Thoracic aorta (tissue), 2 donors: ENCODE measurements at places on chromosomes 7 and 10.

GRCh38 chr10:119041326-119041725, 11.8 kb downstream of the NANOS1 start:
- no peak for DNase-seq

- no peak for DNase-seq
Observed at GRCh38 chr10:60606343-60607080, 171.8 kb upstream of the CDK1 start.

- DNase-seq: no peak
Observed at GRCh38 chr10:79137300-79137756, 68.6 kb downstream of the ZMIZ1 start.

GRCh38 chr7:9856668-9857067, 1117.0 kb upstream of the PHF14 start:
- no peak for DNase-seq

DNA sequence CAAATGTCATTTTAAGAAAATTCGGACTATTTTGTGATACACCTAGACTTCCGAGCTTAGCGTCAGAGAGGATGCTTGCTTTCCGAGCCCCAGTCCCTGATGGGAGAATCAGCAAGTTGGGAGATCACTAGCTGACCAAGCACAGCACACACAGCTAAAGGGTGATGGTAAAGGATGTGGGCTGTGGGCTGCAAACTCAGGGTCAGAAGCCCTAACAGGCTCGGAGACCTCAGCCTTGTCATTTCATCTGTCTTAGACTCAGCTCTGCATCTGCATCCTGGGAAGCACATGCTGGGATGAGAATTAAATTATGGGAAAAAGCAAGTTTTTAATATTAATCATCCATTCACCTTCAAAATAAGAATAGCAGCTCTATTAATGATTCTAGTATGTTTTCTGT, 3.3 kb downstream of the CUBN start:
- no peak for DNase-seq

- no peak for DNase-seq
Observed at GRCh38 chr7:77532247-77532646, 4.8 kb upstream of the PTPN12 start.

GRCh38 chr10:101736666-101737065, 39.2 kb downstream of the FGF8 start:
- no peak for DNase-seq

DNA sequence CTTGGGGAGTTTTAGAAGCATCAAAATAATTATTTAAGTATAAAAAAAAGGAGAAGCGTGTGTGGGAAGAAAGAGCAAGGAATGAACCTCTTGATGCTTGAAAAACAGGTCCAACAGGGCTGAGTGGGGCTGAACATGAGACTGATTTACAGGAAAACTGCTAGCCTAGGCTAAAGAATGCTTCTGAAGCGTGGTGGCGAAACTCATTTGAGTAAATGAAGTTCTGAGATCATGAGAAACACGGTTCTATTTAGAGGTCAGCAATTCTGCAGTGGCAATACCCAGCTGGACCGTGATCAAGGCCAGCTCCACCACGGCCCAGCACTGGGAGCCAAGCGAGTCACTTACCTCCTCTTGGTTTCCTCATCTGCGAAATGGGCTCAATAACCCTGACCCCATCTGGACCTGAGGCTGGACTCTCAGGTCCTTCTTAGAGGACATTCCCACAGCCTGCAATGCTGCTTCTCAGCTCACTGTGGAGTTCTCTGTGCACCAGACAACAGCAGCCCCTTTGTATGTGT, 140.1 kb upstream of the ADAM12 start:
- DNase-seq: no peak

GRCh38 chr10:87829986-87830729, 12.1 kb upstream of the ATAD1 start:
- no peak for DNase-seq

DNA sequence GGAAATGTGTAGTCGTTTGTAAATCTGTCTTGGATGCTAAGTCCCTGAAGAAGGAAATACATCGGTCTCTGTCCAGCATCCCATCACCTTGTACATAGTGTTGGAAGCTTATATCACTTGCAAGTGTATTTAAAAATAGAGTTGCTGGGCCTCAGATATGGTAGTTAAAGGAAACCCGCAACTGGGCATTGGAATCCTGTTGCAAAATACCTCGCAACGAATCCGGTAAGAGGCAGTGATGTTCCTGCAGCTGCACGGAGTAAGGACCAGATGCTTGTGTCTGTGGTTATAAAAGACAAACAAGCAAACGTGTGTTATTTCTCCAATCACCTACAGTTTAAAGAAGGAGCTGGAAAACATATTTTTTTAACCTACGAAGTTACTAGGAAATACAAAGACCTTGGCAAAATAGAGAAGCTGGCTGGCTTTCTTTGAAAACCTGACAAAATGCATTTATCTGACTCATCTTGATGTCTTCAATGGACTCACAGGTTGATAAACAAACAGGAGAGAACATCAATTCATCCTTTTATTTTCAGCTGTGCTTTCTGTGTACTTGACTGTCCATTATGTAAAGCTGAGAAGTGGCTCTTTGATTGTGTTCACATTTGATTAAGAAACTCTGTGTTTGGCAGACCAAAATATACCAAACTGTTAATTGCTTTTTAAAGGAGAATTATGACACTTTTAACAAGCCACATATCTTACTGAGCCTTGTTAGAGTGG, 326.4 kb downstream of the SFMBT2 start:
- DNase-seq: no peak

- DNase-seq: no peak
Observed at GRCh38 chr7:108078691-108079090, 51.5 kb downstream of the LAMB4 start.

DNA sequence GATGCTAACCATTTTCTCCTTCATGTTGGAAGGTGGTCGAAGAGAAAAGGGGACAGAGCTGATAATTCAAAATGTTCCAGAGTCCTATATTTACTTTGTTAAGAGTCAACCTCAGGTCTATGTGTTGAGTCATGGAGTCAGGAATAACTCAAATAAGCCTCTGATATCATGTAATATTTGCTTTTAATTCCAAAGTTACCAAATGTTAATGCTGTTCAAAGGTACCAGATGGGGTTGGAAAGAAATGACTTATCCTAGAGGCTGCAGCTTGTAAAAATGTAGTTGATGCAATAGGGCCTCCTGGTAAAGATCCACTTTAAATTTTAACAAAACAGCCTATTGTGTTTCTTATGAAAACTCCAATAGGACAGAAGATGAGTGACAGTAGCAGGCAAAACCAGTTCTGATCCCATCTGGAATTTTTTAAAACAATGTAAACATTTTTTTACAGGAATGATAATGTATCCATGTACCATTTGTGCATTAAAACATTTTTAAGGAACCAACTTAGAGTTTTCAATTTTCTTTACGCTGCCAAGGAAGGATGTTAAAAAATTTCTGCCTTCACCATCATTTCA, 218.2 kb downstream of the ANK3 start:
- no peak for DNase-seq

DNA sequence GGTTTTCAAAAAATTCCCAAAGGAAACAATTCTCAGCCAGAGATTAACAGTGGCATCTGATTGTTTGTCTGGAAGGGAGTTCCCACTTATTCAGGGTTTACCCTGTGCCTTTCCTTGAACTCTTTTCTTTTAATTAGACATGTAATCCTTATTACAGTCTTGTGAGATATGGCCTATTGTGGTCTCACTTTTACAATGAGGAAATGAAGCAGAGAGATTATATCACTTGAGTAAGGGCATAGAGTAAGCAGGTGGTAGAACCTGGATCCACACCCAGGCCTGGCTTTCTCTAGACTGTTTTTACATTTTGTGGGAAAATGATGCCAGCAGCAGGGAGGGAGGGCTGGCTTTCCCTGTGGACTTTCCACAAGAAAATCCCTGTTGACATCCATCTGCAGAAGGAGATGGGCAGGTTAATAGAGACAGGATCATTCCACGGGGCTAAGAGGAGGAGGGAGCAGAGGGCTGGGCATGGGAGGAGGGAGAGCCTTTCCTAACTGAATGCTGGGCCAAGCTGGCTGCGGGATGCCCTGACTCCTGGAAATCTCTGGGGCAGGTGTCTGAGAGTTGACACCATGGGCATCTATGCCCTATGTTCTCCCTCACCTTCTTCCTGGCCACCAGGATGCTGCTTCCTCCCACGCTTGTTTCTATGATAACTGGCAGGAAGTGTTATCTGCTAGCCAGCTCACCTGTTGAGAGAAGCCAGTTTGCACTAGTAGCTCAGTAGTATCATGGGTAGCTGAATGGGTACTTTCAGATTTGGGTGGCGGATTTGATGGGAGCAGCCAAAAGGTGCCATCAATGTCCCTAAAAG, 28.7 kb upstream of the ARHGAP22 start:
- no peak for DNase-seq

- no peak for DNase-seq
Observed at GRCh38 chr7:112481121-112481736, 438 bp downstream of the LSMEM1 start.

GRCh38 chr10:6270951-6271350, 68.2 kb downstream of the PFKFB3 start:
- DNase-seq: no peak

- DNase-seq: no peak
Observed at GRCh38 chr10:124693801-124694416, 50.3 kb downstream of the FAM53B start.
